Upper lobe of left lung (tissue), 6 donors: ENCODE measurements at places on chromosomes 16 and 17.

DNA sequence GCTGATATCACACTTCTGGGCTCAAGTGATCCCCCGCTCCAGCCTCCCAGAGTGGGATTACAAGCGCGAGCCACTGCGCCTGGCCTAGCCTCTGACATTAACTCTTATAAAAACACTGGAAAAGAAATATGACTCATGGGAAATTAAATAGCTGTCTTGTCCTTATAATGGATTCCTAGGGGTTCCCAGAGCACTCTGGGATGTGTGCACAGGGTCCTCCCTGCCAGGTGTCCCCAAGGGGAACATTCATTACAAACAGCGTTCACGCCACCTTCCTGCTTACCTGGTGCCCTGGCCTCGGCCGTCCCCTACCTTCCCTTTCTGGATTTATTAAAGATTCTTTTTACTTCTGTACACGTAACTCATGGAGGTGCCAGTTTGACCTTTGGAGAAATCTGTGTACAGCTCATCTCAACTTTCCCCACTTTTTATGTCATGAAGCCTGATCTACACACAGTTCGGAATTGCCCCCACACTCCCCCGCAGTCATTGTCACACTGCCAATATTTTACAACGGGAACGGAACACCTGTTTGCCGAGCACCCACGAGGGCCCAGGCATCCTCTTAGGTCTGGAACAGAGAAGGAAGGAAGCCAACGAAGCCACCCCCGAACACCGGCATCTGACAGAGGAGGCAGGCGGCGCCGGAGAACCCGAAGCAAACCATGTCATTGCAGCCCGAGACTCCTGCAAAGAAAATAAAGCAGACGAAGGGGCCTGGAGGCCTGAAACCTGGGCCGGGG, 39.7 kb upstream of the MEAK7 start:
- no peaks in the 10 kb centered on the region for H3K27me3 ChIP-seq
- H3K36me3 ChIP-seq = no peaks in the 10 kb centered on the region
- H3K27ac ChIP-seq = no peak overlapping the region
- H3K4me1 ChIP-seq = no peaks in the 10 kb centered on the region
- no peak for DNase-seq

- peak within 1 kb of the TSS; percentile 98 for H3K4me3 ChIP-seq
- peak; percentile 97 for DNase-seq
- peaks cover 14% of the 10 kb centered on the region for H3K4me1 ChIP-seq
- H3K27ac ChIP-seq = peak within 1 kb of the TSS; percentile 90
- no peaks in the 10 kb centered on the region for H3K27me3 ChIP-seq
Observed at GRCh38 chr16:88662843-88663606, at the start of gene MVD. TSS of gene MVD (minus strand) at chr16:88663091. CDS start at chr16:88663080, 11 bp downstream.

DNA sequence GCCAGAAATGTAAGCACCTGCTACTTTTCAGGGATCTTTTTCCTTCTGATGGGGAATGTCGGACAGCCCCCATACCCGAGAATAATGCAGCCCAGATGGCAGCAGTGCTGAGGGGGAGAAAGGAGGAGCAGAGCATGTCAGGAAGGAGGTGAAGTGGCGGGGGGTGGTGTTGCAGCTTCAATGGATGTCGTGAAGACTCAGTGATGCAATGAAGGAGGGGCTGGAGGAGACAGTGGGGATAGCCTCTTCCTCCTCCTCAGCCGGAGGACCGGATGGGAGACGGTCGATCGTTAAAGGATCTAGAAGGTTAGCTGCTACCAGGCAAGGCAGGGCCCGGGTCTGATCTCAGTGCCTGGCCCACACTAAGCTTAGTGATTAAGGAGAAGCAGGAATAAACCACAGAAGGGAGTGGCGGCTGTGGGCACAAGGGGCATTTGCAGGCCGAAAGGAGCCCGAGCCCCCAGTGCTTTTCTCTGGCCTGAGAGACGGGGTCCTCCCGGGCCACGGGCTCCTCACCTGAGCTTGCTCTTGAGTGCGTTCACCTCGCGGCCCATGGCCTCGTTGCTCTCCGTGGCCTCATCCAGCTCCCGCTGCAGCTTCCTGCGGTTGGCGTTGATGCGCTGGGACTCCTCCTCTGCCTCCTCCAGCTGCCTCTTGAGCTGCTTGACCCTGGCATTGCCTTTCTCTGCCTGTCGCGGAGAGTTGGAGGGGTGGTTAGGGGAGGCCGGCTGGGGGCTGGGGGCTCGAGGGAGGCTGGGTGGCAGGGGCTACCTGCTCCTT, 64.5 kb downstream of the NDE1 start:
- no peaks in the 10 kb centered on the region for H3K27me3 ChIP-seq
- H3K4me3 ChIP-seq = no peak overlapping the region
- H3K4me1 ChIP-seq = no peaks in the 10 kb centered on the region
- no peak overlapping the region for H3K27ac ChIP-seq
- no peak for DNase-seq

DNA sequence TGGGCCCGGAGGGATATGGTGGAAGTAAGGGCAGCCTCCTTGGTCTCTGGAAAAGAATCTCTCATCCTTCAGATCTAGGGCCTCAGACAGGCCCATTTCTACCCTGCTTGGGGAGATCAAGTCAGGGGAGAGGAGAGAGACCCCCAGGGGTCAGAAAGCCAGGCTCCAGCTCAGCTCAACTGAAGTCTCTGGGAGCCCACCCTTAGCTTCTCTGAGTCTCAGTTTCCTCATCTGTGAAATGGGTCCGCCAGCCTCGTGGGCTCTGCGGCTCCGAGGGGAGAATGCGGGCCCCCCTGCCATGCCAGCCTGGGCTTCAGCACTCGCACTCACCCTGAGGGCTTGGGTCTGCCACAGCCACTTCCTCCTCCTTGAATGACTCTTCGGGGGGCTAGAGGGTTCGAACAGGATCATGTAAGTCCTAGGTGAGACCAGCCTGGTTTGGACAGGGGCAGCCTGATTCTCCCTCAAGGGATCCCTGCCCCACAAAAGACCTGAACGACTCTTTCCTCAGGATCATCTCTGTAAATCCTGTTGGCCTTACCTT, 6.7 kb downstream of the CNGB1 start:
- no peak overlapping the region for H3K27ac ChIP-seq
- H3K36me3 ChIP-seq = no peaks in the 10 kb centered on the region
- no peaks in the 10 kb centered on the region for H3K4me1 ChIP-seq
- H3K4me3 ChIP-seq = no peak overlapping the region
- no peak for DNase-seq

DNA sequence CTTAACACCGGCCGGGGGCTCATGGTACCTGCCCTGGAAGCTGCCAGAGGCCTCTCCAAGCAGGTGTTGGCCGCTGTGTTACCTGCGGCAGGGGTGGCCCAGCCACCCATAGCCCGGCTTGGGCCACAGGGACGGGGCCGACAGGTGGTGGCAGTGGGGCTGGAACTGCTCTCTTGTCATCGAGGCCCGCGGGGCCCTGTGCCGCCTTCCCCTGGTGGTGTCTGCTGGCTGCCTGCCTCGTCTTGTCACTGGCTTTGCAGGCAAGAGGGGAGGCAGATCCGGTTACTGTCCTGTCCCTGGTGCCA, 27.1 kb downstream of the GSE1 start:
- H3K27ac ChIP-seq = no peak overlapping the region
- H3K36me3 ChIP-seq = no peaks in the 10 kb centered on the region
- no peak overlapping the region for H3K4me3 ChIP-seq
- H3K27me3 ChIP-seq = no peaks in the 10 kb centered on the region
- DNase-seq = peak; percentile 79

- H3K36me3 ChIP-seq = no peaks in the 10 kb centered on the region
- no peaks in the 10 kb centered on the region for H3K27me3 ChIP-seq
- no peak for DNase-seq
- no peak overlapping the region for H3K4me3 ChIP-seq
Observed at GRCh38 chr17:15914400-15915170, 30.3 kb upstream of the ADORA2B start.

DNA sequence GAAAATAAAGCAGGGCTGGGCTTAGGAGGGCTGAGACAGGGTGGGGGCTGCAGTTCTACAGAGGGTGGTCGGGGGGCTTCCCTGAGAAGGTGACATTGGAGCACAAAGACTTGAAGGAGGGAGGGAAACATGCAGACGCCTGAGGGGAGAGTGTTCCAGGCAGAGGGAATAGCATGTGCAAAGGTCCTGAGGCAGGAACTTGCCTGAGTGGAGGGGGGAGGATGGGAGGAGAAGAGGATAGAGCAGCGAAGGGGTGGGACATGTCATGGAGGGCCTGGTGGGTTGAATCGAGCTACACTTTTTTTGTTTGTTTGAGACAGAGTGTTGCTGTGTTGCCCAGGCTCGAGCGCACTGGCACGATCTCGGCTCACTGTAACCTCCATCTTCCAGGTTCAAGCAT, 33.0 kb downstream of the GINS3 start:
- H3K4me1 ChIP-seq = no peaks in the 10 kb centered on the region
- H3K27me3 ChIP-seq = no peaks in the 10 kb centered on the region
- H3K27ac ChIP-seq = no peak overlapping the region
- no peaks in the 10 kb centered on the region for H3K36me3 ChIP-seq
- no peak for DNase-seq
- no peak overlapping the region for H3K4me3 ChIP-seq

DNA sequence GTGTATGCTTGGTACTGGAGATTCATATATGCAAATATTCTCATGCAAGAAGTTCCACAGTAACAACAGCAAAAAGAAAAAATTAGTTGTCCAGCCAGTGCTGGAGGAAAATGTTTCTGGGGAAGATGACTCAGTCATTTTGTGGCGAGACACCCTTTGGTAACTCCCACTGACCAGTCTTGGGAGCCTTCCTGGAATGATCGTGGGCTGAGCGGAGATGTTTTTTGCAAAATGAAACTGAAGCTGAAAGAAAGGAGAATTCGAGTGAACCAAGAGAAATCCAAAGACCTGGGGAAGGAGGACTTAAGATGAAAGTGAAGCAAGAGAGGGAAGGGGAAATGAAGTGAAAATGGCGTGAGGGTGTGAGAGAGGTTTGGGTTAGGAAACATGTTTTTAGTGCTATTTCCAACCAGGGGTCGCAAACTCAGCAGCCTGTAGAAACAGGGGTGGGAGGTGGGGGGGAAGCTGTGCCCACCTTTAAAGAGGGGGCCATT, 5.2 kb downstream of the ITPRIPL2 start:
- H3K4me1 ChIP-seq = peaks cover 70% of the 10 kb centered on the region
- H3K27ac ChIP-seq = peak overlapping the region; percentile 96
- peak overlapping the region; percentile 24 for H3K4me3 ChIP-seq
- H3K27me3 ChIP-seq = peaks cover 6% of the 10 kb centered on the region

DNA sequence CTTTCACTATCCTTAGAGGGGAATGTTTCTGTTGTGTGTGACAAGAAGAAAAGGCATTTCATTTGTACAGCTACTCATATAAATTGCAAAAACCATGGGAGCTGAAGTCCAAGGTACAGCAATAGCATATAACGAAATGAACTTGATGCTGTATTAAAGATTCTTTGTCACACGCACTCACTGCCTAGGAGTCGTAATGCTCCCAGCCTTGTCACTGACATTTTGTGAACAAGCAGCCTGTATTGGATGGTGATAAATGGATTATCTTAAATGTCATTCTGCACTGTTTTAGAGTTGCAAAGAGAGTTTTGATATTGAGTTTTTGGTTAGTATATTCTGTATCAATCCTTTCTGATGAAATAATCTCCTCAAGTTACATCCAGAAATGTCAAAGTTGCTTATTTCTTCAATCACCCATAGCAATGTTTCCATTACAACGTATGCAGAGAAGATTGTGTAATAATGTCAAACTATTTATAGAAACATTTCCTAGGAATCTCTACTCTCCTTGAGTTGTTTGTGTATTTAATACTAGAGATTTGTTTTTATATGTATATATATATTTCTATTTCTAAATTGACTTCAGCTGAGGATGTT, 270.6 kb downstream of the FTO start:
- H3K4me3 ChIP-seq = no peak overlapping the region
- DNase-seq = no peak
- H3K27ac ChIP-seq = no peak overlapping the region
- no peaks in the 10 kb centered on the region for H3K36me3 ChIP-seq

GRCh38 chr17:55705847-55706246, 16.8 kb downstream of the TMEM100 start:
- H3K27ac ChIP-seq = no peak overlapping the region
- peaks cover 3% of the 10 kb centered on the region for H3K4me1 ChIP-seq
- H3K4me3 ChIP-seq = no peak overlapping the region
- no peaks in the 10 kb centered on the region for H3K27me3 ChIP-seq
- DNase-seq = no peak

GRCh38 chr17:33284022-33284421, 9.1 kb downstream of the ASIC2 start:
- no peaks in the 10 kb centered on the region for H3K27me3 ChIP-seq
- peaks cover 10% of the 10 kb centered on the region for H3K4me1 ChIP-seq
- no peak overlapping the region for H3K27ac ChIP-seq

DNA sequence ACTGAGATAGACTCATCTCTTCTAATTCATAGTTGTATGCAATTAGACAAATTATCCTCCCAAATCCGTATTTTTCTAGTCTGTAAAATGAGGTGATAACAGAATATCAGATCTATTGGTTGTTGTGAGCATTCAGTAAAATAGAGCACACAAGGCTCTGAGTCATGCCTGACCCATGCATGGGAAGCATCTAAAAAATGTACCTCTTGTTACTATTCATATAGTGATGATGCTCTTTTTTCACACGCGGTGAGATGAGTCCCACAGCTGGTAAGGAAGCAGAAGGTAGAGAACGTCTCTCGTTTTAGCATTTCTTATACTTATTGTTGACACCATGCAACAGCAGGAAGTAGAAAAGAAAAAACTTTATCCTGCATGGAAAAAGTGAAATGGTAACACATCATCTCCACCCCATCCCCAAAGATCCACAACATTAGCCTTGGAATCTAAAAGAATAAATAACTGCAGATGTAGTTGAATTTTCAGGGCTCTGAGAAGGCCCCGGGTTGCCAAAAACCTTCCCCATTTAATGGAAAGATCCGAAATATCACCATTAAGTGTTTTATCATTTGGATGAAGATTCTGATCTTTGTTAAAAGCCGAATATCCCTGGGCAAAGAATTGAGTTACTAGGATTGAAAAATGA, 215.6 kb downstream of the TMEM114 start:
- no peaks in the 10 kb centered on the region for H3K4me1 ChIP-seq
- H3K27ac ChIP-seq = no peak overlapping the region
- H3K4me3 ChIP-seq = no peak overlapping the region
- DNase-seq = no peak

DNA sequence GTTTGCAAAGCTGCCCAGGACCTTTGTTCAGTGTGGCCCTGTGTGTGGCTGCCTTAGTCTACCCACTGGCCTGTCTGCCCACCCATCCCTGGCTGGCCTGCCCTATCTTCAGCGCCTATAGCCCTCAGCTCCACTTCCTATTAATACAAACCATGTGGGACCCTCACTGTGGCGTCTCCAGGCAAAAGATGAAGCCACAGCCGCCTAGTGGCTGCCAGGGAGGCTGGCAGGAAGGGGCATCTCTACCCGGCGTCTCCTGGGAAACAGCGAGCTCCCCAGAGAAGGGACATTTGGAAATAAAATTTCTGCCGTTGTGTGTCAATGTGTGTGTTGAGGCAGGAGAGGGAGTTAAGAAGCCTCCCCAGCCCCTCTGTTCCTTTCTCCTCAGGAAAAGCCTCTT, 31.5 kb downstream of the NEUROD2 start:
- no peak for DNase-seq
- no peaks in the 10 kb centered on the region for H3K36me3 ChIP-seq
- no peak overlapping the region for H3K4me3 ChIP-seq
- peaks cover 16% of the 10 kb centered on the region for H3K4me1 ChIP-seq

- H3K4me1 ChIP-seq = no peaks in the 10 kb centered on the region
- no peak overlapping the region for H3K4me3 ChIP-seq
- H3K36me3 ChIP-seq = no peaks in the 10 kb centered on the region
- H3K27ac ChIP-seq = no peak overlapping the region
- DNase-seq = no peak
- H3K27me3 ChIP-seq = no peaks in the 10 kb centered on the region
Observed at GRCh38 chr17:66855204-66855603, 20.3 kb downstream of the CACNG5 start.
